ENCODE measurements at places on chromosomes 2 and 18.

DNA sequence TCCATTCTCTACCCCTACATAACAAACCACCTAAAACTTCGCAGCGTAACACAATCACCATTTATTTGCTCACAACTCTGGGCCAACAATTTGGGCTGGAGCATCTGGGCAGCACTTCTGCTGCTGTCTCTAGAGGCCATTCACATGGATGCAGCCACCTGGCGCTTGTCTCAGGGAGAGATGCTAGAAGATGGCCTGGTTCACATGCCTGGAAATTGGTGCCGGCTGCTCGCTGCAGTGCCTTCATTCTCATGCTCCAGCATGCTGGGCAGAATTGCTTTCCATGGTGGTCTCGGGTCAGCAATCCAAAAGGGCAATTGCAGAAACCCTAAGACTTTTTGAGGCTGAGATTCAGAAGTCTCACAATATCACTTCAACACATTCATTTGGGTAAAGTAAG is 157.4 kb downstream of the SUCLG1 start:
- no peak for DNase-seq

DNA sequence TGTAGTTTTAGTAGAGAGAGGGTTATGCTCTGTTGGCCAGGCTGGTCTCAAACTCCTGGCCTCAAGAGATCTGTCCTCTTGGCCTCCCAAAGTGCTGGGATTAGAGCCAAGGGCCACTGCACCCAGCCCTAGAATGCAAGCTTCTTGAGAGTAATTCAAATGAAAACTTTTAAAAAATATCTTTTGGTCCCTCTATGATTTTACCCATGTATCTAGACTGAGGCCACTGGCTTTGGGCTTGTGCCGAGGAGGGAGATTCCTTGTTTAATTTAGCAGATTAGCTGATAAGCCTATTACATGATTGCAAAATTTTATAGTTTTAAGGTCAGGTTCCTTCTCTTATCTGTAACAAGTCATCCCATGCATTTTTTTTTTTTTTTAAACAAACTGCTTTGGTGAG is 59.5 kb upstream of the CCDC195 start:
- no peak for DNase-seq

DNA sequence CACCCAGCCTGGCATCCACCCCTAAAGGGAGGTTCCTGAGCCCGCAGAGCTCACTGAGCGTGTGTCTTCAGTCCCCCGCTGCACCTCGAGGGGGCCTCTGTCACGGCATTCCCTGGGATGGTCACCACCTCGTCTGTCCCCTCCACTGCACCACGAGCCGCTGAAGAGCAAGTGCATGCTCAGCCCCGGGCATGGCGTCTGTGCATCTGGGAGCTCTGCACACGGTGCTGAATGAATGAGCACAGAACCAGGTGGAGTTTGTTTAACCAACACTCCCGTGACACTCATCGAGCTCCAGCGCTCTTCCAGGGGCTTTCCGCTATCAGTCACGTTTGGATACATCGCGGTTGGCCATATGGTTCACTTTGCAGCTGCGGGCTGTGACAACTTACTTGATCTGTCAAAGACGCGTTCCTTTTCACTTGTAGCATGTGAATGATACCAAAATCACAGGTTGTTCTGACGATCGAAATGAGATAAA is 9.2 kb downstream of the ALLC start:
- DNase-seq: no peak

DNA sequence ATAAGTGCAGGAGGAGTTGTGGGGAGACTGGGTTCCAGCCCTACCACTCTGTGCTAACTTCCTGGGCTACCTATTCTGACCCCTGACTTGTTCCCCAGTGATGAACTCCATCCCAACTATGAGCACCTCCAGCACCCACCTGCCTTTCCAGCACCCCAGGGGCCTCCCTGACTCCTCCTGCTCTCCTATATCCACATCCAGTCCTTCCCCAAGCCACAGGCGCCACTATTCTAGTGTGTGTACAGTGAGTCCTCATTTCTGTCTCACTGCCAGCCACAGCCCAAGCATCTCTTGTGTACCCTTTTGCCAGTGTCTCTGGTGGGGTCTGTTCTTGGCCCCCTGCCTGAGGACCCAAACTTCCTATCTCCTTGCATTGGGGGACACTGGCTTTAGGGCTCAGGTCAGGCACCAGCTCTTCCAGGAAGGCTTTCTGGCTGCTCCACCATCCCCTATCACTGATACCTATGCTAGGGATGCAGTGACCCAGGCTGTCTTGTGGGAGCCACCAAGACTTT is 145.2 kb downstream of the INHBB start:
- no peak for DNase-seq

- peak; percentile 77 for DNase-seq
These were observed 159.2 kb downstream of the FAM210A start for GRCh38 chr18:13566941-13567746.

DNA sequence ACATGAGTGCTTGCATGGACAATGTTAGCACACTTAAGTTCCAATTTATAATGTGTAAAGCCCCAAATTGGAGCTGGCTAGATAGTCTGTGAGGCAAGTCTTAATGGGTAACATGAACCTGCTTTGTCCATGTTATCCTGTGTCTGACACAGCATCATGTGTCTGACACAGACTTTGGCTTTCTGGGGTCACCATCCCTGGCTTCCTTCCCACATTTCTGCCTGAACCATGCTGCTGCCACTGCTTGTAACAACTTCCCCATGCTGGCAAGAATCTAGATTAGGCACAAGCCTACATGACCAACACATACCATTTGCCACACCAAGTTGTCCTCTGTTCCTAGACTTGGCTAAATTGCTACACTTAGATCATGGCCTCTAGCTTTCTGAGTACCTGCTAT is 49.8 kb upstream of the ZBTB7C start:
- no peak for DNase-seq

- DNase-seq: no peak
These were observed 35.4 kb upstream of the LRP2 start for GRCh38 chr2:169397697-169398096.

- no peak for DNase-seq
These were observed 42.5 kb downstream of the VRK2 start for GRCh38 chr2:58089081-58089480.

DNA sequence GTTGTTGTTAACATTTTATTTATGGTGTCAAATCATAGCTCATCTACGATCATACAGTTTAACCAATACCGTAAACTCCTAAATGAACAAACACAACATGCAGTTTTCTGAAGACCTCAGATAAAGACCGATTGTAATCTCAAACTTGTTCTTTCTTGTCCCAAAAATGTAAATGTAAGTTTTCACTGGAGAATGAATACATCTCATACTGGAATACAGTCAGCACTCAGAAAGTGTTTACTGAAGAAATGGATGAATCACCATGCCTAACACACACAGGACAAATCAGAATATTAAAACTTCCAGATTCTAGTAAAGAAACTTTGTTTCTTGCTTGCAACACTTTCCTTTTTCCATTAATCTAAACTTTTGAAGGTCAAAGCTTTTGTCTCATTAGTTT is 380.5 kb downstream of the DLGAP1 start:
- DNase-seq: no peak

DNA sequence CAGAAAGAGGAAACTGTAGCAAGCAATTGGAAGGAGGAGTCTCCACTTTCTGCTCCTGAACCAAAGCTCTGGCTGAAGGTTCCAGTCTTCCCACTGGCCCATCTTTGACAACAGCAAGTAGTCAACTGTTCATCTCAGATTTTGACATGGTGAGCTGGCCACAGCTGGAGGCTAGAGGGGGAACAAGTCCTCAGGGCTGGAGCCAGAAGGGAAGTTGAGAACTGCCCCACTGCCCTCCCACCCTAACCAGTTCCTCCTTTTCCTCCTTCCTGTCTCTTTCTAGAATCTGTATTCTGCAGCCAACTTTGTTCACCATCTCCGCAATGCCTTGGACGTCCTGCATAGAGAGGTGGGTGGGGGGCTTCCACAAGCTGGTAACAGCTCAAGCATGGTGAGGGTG is 105.8 kb downstream of the PLB1 start:
- DNase-seq: no peak

DNA sequence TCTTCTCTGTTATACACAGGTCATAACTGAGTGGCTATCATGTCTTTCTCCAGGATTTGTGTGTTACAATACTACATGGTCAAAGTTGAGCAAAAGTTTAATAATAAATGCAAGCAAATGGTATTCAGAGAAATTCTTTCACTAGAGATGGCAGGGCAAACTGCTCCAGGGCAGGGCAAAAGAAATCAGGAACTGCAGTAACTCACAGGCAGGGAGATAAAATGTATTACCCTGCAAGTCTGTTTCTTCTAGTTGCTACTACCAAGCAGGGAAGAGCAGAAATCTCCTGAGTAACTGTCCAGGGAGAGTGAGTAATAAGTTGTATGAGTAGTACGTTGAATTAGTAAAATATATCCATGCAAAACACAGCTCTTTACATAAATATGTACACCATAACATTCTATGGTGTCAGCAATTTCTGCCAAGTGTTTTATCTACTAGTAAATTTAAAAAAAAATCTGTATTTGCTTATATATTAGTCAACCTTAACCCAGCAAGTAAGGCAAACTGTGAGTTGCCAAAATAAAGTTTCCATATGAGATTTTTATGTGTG is 404.1 kb downstream of the ZEB2 start:
- DNase-seq: no peak

GRCh38 chr2:136809998-136810397 is 44.7 kb downstream of the THSD7B start:
- DNase-seq: no peak

GRCh38 chr2:83565181-83565580 is 893.9 kb downstream of the SUCLG1 start:
- no peak for DNase-seq

GRCh38 chr18:76259711-76260110 is 235.3 kb downstream of the ZNF516 start:
- no peak for DNase-seq

- DNase-seq: peak; percentile 6
These were observed 3.5 kb upstream of the RNPEPL1 start for GRCh38 chr2:240564561-240565332.

- DNase-seq: no peak
These were observed 111.7 kb upstream of the RIOK3 start for GRCh38 chr18:23341383-23341782.

GRCh38 chr18:11726556-11726955 is 37.5 kb downstream of the GNAL start:
- no peak for DNase-seq
